Progenitor cell of endocrine pancreas (in vitro differentiated cells): ENCODE measurements at places on chromosomes 2 and 18.

GRCh38 chr2:204913854-204914464, 368.7 kb downstream of the PARD3B start:
- no peaks in the 10 kb centered on the region for H3K27me3 ChIP-seq
- H3K4me3 ChIP-seq = no peak overlapping the region
- no peak for DNase-seq
- H3K4me1 ChIP-seq = peaks cover 3% of the 10 kb centered on the region
- no peak overlapping the region for H3K27ac ChIP-seq
- peaks cover 2% of the 10 kb centered on the region for H3K36me3 ChIP-seq

DNA sequence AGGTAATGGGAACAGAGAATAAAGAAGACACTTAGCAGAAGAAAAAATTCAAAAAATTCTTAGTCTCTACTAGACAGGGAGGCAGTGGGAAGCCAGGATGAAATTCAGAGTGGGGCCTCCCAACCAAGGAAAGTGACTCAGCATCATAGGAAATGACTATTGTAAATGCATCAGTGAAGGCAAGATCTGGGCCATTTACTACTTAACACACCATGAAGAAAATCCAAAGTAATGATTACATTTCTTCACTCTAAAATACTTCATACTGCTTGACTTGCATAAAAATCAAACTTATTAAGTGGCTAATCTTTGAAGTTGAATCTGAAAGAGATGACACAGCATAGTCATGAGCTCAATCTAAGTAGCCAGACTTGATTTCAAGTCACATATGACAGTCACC, 405.8 kb upstream of the SLC39A10 start:
- no peak overlapping the region for H3K4me3 ChIP-seq
- no peaks in the 10 kb centered on the region for H3K36me3 ChIP-seq
- no peak for DNase-seq
- H3K4me1 ChIP-seq = no peaks in the 10 kb centered on the region

GRCh38 chr2:240434728-240435456, 571 bp upstream of the GPC1 start:
- peak overlapping the region; percentile 90 for H3K27ac ChIP-seq
- peaks cover 15% of the 10 kb centered on the region for H3K27me3 ChIP-seq
- no peaks in the 10 kb centered on the region for H3K4me1 ChIP-seq
- no peaks in the 10 kb centered on the region for H3K36me3 ChIP-seq
- H3K4me3 ChIP-seq = peak overlapping the region; percentile 74

DNA sequence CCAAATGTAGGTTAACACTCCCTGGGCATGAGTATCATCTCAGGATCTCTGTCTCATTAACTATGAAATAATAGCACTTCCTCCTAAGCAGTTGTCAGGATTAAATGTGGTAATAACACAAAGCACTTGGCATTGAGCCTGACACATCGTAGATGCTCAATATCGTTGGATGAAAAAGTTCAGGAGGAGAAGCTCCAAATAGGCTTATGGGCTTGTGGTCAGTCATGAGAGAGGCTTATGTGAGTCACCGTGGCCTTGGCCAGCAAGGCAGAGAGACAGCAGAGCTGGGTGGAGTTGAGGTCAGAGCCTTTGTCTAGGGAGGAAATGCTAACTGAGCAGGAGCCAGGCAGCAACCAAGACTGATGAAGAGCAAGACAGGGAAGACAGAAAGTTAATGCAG, 68.3 kb upstream of the PPM1B start:
- DNase-seq = no peak
- H3K4me3 ChIP-seq = no peak overlapping the region
- H3K36me3 ChIP-seq = no peaks in the 10 kb centered on the region

DNA sequence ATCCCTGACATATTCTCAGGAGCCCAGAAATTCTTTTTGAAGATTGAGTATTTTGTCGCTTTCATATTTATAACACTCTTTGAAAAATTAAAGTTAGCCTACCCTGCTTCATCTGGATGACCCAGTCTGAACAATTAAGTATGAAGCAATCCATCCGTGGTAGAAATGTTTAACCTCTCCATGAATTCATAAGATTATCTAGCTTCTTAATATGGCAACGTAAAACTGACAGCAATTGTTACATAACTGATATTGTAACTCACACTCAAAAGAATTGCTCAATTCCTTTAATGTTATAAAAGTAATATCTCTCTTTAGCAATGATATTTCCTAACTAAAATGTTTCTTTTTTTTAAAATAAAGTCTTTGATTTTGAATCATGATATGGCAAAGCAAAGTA, 7.2 kb upstream of the ABCA12 start:
- no peak overlapping the region for H3K4me3 ChIP-seq
- no peaks in the 10 kb centered on the region for H3K27me3 ChIP-seq
- H3K36me3 ChIP-seq = no peaks in the 10 kb centered on the region
- no peak overlapping the region for H3K27ac ChIP-seq
- H3K4me1 ChIP-seq = no peaks in the 10 kb centered on the region
- DNase-seq = no peak

DNA sequence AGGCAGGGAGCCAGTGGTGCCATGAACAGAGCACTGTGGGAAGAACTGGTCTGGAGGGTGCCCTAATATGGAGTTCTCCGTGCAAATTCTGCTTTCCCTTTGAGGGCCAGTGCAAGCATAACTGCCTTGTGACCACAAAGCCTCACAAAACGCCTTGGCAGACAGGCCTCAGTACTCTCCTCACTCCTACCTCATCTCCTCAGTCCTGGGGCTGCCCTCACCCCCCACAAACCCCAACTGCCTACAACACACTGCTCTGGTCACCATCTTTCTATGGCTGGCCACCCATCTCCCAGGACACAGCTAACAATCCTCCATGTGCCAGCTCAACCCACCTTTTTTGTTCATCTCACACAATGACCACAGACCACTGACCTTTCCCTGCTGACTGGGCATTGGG, 8.9 kb downstream of the COX5B start:
- H3K4me1 ChIP-seq = no peaks in the 10 kb centered on the region
- H3K36me3 ChIP-seq = peaks cover 37% of the 10 kb centered on the region
- no peak for DNase-seq
- no peak overlapping the region for H3K27ac ChIP-seq

DNA sequence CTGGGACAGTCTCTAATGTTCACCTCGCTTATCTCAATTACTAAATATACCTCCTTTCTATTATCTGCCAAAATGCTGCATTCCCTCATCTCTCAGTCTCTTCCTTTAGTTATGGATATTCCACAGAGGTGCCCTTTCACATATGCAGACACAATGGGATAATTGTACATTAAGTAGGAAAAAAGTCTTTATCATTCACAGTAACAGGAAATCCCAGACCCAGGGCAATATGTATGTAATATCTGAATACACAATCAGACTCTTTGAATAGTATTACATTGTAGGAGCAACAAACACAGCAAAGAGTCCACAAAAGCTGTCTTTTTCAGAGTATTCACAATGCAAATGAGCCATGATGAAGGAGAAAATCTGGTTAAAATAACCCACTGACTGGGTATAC, 1399.0 kb upstream of the ZEB2 start:
- H3K4me1 ChIP-seq = no peaks in the 10 kb centered on the region
- no peak overlapping the region for H3K27ac ChIP-seq
- DNase-seq = no peak
- no peaks in the 10 kb centered on the region for H3K36me3 ChIP-seq
- peaks cover 7% of the 10 kb centered on the region for H3K27me3 ChIP-seq

DNA sequence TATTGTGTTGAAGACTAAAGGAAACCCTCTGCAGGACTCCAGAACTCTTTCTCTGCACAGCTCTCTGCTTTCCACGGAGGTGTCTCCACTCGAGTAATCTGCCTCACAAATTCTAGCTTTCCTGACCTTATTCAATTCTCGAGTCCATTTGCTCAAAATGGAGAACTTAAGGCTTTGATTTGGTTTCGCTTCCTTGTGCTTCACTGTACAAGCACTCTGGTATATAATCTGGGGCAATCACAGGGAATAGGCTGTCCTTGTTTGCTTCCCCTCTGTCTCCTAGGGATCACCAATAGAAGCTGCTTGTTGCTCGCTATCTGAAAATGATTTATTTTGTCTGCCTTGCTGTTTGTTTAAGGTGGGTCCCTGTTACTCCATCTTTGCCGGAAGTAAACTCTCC, 129.1 kb upstream of the DOCK10 start:
- no peaks in the 10 kb centered on the region for H3K36me3 ChIP-seq
- peaks cover 2% of the 10 kb centered on the region for H3K4me1 ChIP-seq
- no peak overlapping the region for H3K4me3 ChIP-seq
- no peak overlapping the region for H3K27ac ChIP-seq

DNA sequence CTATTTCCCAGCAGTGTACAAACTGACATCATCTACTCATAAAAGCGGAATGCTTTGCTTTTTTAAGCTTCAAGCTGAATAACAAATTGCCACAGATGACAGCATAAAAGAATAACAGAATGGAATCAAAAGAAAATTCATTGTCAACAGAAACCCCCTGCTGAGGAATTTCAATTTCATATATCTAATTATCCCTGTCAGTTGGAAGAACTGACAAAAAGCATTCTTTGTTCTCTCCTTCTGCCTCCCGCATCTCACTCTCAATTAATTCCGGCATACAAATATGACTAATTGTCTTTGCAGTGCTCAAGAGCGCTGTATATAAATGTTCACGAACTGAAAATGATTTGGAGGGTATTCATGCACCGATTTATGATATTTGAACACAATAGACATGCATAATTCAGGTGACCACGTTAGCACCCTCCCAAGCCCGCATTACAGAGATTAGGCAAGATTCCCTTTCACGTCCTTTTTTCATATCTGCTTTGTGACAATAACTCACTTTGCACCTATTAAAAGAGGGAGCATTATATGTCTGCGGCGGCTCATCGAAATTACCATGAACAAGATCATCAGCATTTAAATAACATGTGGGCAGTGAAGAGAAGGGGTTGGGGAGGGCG, 277.7 kb upstream of the SALL3 start:
- no peak for DNase-seq
- H3K27me3 ChIP-seq = peaks cover 27% of the 10 kb centered on the region
- H3K27ac ChIP-seq = no peak overlapping the region
- no peaks in the 10 kb centered on the region for H3K36me3 ChIP-seq

DNA sequence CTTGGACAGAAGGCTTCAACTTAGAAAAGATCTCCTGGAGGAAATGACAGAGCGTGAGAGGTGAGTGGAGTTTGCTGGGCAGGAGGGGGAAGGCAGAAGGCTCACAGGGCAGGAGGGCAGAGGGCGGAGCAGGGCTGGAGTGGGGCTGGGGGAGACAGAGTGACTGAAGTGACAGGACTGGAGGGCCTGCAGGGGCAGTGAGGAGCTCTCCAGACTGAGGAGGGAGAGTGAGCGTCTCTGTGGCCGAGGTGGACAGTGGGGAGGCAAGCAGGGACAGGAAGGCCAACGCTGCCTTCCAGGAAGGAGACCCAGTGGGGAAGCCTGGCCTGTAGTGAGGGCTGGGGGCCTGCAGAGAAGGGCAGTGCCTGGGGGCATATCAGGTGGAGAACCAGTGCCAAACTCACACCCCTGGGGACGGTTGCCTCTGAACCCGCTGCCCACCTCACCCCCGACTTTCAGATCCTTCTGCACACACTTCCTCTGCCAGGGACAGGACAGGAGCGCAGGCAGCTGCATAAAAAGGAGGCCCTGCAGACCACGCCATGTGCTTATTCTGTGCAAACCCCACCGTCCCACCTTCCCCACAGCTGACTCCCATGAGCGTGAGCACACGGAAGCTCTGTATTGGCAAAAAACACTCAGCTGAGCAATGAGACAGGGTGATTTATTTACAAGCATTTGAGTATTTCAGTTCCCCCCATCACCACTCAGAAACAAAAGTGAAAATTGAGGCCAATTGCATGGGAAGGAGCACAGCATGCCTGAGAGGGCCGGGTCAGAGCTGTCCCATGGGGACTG, 244.3 kb downstream of the FAM210A start:
- H3K27ac ChIP-seq = peak overlapping the region; percentile 26
- no peaks in the 10 kb centered on the region for H3K36me3 ChIP-seq

DNA sequence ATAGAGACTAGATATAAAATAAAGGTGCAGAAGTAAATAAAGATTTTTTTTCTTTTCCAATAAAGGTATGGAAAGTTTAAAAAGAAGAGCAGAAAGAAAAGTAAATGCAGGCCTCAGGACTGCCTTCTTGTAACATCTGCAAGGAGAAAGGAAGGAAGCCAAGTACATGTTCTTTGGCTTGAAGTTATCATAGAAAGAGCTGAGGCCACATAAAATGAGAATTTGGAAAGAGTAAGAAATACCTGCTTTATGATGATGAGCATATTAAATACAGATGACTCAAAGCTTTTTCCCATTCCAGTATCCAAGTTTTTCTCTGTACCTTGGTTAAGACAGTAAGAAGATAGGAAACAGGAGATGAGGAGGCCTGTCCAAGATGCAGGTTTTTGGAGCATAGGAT, 25.3 kb upstream of the UBE2E3 start:
- H3K36me3 ChIP-seq = no peaks in the 10 kb centered on the region
- no peaks in the 10 kb centered on the region for H3K27me3 ChIP-seq
- H3K27ac ChIP-seq = no peak overlapping the region
- H3K4me3 ChIP-seq = no peak overlapping the region
- DNase-seq = no peak
- no peaks in the 10 kb centered on the region for H3K4me1 ChIP-seq

- no peak for DNase-seq
- no peak overlapping the region for H3K27ac ChIP-seq
- no peaks in the 10 kb centered on the region for H3K27me3 ChIP-seq
- H3K36me3 ChIP-seq = no peaks in the 10 kb centered on the region
- H3K4me3 ChIP-seq = no peak overlapping the region
Measured at GRCh38 chr2:224360801-224361251, 41.1 kb downstream of the FAM124B start.

DNA sequence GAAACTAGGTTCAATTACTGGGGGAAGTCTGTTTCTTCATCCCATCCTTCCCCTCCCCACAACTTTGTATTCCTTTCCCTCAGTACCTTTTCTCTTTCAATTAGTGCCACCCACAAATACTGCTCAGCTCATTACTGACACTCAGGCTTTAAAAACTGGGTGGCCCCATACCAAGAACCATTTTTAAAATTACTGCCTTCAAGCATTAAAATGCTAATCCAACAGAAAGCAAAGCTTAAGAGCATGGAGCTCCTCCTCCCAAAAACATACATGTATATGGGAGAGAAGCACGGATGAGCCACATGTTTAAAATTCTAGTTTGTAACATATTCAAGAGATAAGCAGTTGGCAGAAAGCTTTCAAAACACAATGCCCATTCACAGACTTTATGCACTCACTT, 44.0 kb downstream of the IRS1 start:
- H3K4me3 ChIP-seq = no peak overlapping the region
- no peak for DNase-seq
- no peaks in the 10 kb centered on the region for H3K27me3 ChIP-seq
- H3K4me1 ChIP-seq = peaks cover 13% of the 10 kb centered on the region
- H3K36me3 ChIP-seq = peaks cover 2% of the 10 kb centered on the region
- H3K27ac ChIP-seq = no peak overlapping the region

DNA sequence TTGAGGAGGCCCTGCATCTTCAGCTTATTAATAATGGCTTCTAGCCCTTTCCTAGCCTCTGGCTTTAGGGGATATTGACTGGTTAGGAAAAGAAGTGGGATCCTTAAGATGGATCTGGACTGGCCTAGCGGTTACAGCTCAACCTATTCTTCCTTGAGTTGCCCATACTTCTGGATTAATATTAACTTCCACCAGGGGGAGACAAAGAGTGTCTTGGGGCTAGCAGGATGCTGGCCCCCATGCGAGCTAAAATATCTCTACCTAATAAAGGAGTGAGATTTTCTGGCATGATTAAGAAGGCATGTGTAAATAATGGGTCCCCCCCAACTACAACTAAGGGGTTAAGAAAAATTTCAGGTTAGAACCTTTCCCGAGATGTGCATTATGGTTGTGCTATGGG, 23.2 kb upstream of the PLA2R1 start:
- DNase-seq = no peak
- H3K36me3 ChIP-seq = peaks cover 5% of the 10 kb centered on the region
- no peak overlapping the region for H3K4me3 ChIP-seq
- H3K27me3 ChIP-seq = no peaks in the 10 kb centered on the region

GRCh38 chr18:73782405-73782804, 365.2 kb downstream of the FBXO15 start:
- peaks cover 4% of the 10 kb centered on the region for H3K36me3 ChIP-seq
- H3K4me3 ChIP-seq = no peak overlapping the region
- peaks cover 10% of the 10 kb centered on the region for H3K27me3 ChIP-seq
- no peak for DNase-seq
- H3K27ac ChIP-seq = no peak overlapping the region
- H3K4me1 ChIP-seq = no peaks in the 10 kb centered on the region
